ENCODE measurements at places on chromosomes 2 and 18.
A peak's percentile ranks its signal among the peaks of the same experiment; 100 is the strongest.

GRCh38 chr2:230872968-230873660 is 8.4 kb downstream of the ITM2C start:
- DNase-seq, result no peak

DNA sequence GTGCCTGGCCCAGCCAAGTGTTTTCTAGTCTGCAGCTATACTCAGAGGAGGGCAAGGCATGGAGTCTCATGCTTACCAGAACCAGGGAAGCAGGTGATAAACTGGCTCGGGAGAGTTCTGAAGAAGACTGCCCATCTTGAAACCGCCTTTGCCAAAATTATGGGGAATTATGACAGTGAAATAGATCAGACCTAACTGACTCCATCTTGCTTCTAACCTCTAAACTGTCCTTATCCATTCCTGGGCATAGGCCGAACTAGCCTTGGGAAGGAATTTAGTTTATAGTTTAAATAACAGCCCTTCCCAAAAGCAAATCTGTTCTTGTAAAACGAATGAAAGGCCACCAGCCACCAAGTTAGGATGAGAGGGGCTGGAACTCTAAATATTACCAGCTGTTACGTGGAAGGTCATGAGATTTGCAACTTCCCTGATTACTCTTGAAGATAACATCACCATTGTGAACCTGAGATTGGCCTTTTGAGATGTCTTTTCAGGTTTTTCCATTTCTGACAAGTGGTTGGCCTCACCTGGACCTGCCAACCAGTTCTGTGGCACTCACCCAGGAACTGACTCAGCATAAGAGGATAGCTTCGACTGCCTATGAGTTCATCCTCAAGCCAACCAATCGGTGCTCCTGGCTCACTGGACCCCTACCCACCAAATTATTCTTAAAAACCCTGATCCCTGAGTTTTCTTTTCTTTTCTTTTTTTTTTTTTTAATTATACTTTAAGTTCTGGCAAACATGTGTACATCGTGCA is 23.4 kb downstream of the CHCHD5 start:
- DNase-seq, result no peak

DNA sequence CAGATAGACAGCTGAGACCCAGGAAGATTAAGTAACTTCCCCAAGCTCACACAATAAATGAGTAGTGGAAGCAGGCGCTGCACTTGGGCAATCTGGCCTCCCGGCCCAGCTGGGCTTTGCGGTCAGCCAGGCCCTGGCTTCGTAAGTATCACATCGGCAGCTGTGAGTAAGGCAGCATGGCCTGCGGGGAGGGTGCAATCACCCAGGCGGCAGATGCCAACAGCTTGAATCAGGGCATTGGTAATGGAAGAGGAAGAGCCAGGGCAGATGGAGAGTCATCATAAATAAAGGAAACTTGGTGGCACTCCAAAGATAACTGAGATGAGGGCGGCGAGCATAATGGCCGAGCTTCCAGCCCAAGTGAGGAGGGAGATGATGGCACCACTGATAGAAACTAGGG is 217.9 kb upstream of the PID1 start:
- DNase-seq, result no peak

GRCh38 chr18:66439670-66440069 is 164.2 kb downstream of the CDH19 start:
- DNase-seq, result no peak

GRCh38 chr2:1550658-1551316 is 137.5 kb downstream of the TPO start:
- peak; percentile 74 for DNase-seq

DNA sequence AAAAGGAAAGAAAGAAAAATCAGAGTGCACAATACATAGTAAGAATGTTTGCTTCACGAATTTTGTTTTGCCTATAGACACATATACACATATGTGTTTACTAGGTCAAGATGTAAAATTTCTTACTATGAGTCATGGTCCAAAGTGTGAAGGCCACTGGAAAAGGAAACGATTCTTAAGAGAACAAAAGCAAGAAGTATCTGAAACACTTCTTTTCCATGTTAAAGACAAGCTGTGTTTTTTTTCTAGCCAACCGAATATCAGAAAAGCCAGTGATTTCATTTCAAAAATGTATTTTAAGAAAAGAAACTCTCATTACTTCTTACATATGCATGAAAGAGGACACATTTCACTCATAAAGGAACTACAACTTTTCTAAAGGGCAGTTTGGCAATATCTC is 24.9 kb downstream of the PECR start:
- no peak for DNase-seq

DNA sequence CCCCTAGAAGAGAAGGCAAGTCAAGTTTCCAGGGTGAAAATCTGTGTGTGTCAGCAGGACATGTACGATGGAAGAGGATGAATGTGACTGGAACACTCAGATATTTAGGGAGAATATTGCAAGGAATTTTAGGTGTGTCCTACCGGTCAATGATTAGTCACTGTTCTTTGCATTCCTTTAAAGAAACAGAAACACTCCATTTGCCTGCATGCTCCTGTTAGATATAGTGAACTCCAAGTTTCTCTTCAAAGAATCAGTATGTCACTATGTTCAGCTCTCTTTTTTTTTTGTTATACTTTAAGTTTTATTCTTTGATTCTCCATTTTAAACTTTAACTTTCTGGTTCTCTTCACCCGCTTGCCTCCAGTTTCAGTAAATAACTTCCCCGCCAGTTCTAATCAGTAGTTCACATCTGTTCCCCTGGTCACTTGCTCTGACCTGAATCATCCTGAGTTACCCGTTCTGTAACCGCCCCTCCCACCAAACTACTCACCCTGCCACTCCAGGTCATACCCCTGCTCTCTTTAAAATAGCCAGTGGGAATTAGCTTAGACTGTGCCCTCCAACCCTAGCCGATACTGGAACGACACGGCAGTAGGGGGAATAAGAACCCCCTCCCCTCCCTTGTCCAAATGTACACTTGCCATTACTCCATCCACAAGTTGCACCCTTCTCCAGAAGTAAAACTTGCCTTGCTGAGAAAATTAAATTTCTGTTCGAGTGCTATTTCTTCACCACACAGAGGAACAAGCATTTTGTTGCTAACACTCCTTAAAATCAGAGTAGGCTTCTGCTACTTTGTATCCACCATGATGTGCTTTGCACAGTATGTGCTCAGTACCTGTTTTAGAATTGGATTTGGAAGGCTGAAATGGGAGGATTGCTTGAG is 268.4 kb downstream of the METTL4 start:
- no peak for DNase-seq

DNA sequence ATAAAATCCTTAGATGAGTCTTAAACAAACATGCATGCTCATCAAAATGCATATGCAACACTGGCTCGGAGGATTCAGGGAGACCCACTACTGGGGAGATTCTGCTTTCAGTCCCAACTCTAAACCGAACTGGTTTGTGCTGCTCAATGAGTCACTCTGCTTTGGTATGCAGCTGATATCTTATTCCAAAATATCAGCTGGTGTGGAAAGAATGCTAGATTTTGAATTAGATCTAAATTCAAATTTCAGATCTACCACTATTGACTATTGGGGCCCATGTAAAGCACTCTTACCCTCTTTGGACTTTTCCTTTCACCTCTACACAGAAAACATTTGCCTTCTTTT is 39.2 kb upstream of the TTN start:
- DNase-seq, result no peak

DNA sequence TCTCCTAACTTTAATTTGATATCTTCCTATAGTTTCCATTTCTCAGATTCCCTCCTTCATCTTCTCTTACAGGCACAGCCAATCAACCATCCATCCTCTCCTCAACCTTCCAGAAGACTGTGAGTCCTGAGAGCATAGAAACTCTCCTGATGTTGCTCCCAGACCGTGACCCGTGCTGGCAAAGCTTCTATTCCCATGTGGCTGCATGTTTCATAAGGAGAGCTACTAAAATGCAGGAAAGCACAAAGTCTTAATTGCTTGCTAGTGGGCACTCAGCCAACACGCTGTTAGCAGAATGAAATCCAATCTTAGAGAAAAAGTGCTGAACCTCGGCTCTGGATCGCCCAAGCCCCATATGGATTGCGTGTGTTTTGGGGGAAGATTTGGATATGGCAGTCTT is 1244.7 kb upstream of the ZEB2 start:
- DNase-seq, result no peak
